ENCODE measurements at places on chromosomes 16 and 17. TPM values are rescaled to one million over a fixed set of nuclear protein-coding genes. Genes with fewer than 3 reads are reported as not detected.

Gene IL34
- 22.6 TPM for total RNA-seq

Gene TEKT1
- 0.72 TPM for total RNA-seq

Gene OR1F1
- 0.96 TPM for total RNA-seq

Gene KRT23
- 24.3 TPM for total RNA-seq

Gene ASPHD1
- not detected for total RNA-seq

Gene ZSCAN10
- total RNA-seq = not detected

Gene C16orf89
- total RNA-seq = not detected

Gene GNG13
- not detected for total RNA-seq

Gene HAS3
- 10.4 TPM for total RNA-seq

Gene CD300E
- 0.72 TPM for total RNA-seq

DNA sequence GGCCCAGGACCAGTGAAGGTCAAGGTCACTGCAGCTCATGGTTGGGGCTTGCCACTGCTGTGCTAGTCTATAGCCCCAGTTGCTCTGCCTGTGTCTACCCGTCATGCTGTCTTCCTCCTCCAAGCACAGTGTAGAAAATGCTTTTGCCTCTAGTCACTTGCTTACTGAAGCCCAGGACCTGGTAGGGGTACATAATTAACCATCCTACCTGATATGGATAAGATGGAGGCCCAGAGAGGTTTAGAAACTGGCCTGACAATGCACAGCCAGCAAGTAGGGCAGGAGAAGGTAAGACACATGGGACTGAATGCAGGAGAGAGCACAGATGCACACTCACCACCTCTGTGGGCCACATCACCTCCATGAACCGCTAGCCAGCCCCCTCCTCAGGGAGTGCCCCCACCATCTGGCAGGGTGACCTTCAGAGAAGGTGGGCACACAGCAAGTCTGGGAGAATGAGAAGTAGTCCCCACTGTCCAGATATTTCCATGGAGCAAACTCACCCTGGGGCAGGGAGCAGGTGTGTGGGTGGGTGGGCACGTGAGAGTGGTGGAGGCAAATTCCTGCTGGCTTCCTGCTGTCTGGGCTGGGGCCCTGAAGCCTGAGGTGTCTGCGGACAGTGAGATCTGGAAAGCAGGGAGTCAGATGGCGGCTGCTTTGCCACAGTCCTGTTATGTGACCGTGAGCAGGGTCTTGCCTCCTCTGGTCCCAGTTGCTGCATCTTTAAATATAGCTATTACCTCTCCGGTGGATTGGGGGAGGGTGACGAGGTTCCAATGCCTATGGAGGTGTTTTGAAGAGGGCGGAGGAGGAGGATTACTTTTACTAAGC is 1.0 kb downstream of the CX3CL1 start:
- DNase-seq = no peak

DNA sequence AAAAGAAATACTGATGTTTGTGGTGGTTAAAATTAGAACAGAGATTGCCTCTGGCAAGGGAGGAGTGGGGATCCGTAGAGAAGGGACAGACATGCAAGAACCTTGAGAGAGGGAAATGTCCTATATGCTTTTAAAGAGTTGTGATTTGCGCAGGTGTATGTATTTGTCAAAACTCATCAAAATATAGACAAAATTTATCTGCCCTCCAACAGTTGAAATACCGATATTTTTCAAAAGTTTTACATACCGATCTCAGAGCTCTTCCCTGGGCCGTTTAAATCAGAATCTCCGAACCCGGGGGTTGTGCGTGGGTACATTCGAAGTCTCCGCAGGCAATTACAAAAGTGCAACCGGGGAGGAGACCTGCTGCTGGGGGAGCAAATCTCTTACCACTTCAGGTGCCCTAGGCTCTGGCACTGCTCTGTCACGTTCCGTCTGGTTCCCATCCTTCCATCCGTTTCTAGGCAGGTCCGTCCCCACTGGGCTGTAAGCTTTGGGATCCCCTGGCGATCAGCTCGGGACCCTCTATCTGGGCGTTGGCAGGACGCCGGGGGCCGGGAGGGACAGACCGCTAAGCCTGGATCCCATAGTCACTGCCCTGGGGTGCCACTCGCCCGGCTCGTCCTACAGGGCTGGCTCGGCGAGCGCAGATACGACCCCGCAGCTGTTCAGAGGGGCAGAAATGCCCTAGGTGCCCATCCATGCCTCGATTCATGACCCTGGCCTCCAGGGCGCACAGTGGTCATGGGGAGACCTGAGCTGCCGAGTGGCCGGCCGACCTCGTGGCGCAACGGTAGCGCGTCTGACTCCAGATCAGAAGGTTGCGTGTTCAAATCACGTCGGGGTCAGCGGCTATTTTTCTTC is 4.2 kb downstream of the BORCS6 start:
- DNase-seq = peak; percentile 86

GRCh38 chr16:27374804-27375425 is 27.1 kb upstream of the IL21R start:
- peak; percentile 74 for DNase-seq

DNA sequence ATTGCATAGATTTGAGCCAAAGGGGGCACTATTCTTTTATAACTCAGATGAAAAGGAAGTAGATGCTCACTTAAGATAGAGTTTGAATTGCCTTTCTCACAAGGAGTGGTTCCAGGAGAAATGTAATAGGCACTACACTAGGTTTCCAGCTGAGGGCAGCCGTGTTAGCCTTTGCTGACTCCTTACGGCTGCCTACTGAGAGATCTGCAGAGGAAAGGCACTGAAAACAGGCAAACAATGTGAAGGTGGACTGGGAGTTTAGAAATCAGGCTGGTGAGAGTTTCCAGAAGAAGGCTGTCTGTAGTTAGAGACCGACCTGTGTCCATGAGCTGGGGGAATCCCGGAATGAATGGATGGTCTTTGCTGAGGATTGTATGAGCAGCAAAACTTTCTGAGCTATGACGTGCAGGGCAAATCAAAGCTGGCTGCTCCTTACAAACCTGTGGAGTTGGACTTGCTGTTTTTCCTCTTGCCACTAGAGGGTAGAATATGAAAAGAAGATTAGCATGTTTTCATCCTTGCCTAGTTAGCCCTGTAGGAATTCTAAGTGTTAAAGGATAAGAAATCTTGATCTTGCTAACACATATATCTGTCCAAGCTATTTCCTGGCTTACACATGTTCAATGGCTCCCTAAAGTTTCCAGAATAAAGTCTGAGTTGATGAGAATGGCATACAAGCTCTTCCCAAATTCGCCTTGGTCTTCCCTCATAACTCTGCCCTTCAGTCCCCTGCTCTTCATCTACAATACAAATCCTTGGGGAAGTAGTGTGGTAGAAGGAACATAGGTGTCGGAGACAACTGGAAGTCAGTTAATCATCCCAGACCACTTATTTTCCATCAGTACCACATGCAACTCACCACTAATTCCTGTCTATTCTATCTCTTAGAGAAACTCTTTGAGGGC is 20.1 kb upstream of the TAOK1 start:
- DNase-seq = peak; percentile 90

- DNase-seq = peak; percentile 45
Measured at GRCh38 chr17:17570140-17570797, 21.2 kb downstream of the PEMT start.

GRCh38 chr17:65885541-65886312 is 306.2 kb downstream of the CEP112 start:
- peak; percentile 2 for DNase-seq

DNA sequence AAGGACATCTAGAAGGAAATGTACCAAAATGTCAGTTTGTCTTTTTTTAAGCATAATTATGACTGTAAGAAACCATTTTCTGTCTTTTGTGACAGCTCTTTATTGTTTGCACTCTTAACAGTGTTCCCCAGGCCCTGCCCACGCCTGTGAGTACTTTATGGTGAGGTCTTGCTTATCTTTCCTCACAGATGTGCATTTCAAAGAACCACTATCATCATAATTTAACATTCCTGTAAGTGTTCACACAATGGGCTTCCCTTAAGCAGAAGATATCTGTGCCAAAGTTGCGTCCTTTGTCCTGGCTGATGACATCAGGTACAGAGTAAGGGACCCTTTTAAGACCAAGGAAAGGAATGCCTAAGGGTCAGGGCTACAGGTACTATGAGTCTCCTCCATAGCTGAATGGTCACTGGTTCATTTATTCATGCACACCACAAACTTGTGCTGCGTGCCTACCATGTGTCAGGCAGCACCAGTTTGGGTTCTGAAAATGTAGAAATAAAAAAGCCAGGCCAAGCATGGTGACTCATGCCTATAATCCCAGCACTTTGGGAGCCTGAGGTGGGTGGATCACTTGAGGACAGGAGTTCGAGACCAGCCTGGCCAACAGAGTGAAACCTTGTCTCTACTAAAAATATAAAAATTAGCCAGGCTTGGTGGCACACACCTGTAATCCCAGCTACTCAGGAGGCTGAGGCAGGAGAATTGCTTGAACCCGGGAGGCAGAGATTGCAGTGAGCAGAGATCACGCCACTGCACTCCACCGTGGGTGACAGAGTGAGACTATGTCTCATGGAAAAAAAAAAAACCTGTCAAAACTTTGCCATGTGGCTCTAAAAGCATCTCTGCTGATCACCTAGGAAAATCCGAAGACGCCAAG is 55.4 kb upstream of the NLK start:
- DNase-seq = no peak

- no peak for DNase-seq
Measured at GRCh38 chr16:86232496-86232895, 277.8 kb upstream of the FOXF1 start.

DNA sequence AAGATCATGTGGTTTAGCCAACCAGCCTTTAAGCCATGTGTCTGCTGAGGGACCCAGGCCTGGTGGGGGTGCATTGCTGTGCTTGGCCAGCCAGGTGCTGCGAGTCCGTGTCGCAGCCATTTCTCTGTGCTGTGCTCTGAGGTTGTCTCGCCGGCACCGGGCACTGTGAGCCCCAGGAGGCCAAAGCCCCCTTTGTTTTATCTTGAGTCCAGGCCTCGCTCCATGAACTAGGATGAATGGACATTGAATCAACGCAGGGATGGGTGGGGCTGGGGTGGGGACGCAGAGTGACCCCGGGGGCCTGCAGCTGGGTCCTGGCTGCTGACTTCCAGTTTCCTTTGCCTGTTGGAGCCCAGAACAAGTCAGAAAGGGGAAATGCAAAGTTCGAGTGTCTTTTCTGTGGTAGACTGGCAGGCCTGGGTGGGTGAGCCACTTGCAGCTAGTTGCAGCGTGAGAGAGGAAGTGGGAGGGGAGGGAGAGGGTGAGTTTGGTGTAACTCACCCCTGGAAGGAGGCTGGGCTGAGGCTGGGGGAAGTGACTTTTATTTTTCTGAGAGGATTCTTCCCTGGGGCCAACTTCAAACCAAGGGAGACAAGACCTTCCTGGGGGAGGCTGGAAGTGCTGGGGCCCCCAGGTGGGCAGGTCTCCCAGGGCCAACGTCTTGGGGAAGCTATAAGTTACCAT is 324.7 kb downstream of the SEC14L1 start:
- peak; percentile 88 for DNase-seq

DNA sequence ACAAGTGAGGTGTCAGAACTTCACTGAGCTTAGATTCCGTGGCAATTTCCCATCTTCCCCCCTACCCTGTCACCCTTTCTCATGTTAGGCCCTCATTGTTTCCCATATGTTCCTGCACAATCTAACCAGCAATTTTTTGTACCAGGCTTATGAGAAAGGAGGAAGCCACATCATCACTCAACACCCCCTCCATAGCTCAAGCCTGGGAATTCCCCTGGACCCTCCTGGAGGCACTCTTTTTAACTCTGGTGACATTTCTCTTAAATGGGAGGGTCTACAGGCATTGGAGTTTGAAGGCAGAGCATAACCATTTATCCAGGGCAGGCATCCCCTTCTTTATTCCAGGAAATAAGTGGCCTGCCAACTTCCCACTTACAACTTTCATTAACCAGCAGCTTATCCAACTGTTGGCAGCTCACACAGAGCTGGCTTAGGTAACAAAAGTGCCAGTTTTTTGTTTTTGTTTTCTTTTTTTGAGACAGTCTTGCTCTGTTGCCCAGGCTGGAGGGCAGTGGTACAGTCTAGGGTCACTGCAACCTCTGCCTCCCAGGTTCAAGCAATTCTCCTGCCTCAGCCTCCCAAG is 10.4 kb upstream of the GLG1 start:
- no peak for DNase-seq

DNA sequence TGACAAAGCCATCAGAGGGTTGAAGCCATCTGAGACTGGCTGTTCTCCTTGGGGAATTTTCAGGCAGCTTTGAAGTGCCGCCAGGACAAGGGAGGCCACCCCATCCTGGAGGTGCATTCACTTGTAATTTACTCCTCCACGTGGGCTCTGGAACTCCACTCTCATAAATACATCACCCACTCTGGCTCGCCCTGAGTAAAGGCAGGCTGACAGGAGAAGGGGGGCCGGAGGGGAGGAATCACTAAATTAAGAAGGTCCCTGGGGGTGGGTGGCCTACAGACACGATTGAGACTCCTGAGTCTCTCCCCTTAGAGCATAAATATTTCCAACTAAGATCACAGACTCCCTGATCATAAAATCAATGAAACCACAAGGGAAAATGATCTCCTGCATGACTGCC is 56.3 kb upstream of the HNF1B start:
- DNase-seq = no peak

DNA sequence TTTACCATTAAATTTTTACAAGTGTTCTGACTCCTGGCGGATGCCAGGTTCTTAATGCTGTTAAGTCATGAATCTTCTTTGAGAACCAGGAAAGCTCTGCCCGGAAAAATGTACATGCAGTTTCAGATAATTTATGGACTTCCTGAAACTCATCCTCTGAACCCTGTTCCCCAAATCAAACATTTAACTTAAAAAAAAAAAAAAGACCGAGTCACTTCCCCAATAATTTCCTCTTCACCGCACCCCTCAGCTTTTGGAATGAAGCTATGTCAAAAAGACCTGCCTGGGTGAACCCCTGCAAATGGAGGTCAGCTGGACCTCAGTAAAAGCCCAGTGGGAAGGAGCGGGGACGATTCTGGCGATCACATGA is 15.0 kb downstream of the ZNF232 start:
- no peak for DNase-seq

- DNase-seq = no peak
Measured at GRCh38 chr17:59433586-59433985, 102.1 kb downstream of the YPEL2 start.

DNA sequence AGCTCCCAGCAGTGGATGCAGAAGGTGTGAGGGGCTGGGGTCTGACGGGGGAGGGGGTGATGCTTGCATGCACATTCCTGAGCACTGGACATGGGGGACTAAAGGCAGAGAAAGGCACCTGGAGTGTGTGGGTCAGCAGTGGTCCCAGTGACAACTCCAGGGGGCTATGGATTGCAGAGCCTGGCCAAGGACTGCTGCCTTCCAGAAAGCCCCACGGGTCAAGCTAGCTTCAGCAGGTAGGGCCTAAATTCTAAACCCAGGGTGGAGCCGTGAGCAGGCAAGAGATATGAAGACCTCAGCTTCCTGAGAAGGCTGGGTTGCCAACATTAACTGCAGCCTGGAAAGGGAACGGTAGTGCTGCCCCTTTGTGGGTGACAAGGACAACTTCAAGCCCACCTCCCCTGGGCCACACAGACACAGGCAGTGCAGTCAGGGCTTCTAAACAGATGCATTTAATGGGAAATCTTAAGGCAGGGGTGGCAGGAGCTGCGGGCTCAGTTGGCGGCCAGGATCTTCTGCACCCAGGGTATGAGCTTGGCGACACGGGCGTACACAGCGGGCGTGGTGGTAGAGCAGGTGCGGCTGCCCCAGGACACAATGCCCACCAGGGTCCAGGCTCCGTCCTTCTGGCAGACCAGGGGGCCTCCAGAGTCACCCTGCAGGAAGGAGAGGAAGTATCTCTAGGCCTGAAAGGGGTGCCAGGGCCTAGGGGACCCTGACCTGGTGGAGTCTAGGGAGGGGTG is 3.1 kb downstream of the CTRB2 start:
- DNase-seq = no peak

All from umbilical cord (tissue), 2 donors.